ENCODE measurements at places on chromosomes 7 and 10. TPM values are rescaled to one million over a fixed set of nuclear protein-coding genes. Genes with fewer than 3 reads are reported as not detected.

The HECW1 gene
- 0.51 TPM for total RNA-seq

The EIF3B gene
- 148 TPM for total RNA-seq

The TBC1D12 gene
- 18.4 TPM for total RNA-seq

The CLIP2 gene
- 39.0 TPM for total RNA-seq

The GBX1 gene
- not detected for total RNA-seq

The PRR15 gene
- total RNA-seq: 0.31 TPM

The HDAC9 gene
- 56.2 TPM for total RNA-seq

The CRPPA gene
- 6.9 TPM for total RNA-seq

The MYOF gene
- total RNA-seq: 87.9 TPM

The CXCL12 gene
- total RNA-seq: 121 TPM

The UTF1 gene
- not detected for total RNA-seq
